Activated B cell treated with CpG ODN at 0.5 μM for 24 hours (primary cell): ENCODE measurements at places on chromosomes 5 and 9.

- no peak for DNase-seq
Measured at GRCh38 chr9:135342206-135343130, 137.1 kb upstream of the PPP1R26 start.

- DNase-seq, result no peak
Measured at GRCh38 chr5:105238561-105238960, 1676.0 kb upstream of the NUDT12 start.

GRCh38 chr9:109238125-109238524 lies 71.1 kb upstream of the FRRS1L start:
- no peak for DNase-seq

GRCh38 chr5:50359187-50359586 lies 81.9 kb downstream of the EMB start:
- DNase-seq, result no peak

DNA sequence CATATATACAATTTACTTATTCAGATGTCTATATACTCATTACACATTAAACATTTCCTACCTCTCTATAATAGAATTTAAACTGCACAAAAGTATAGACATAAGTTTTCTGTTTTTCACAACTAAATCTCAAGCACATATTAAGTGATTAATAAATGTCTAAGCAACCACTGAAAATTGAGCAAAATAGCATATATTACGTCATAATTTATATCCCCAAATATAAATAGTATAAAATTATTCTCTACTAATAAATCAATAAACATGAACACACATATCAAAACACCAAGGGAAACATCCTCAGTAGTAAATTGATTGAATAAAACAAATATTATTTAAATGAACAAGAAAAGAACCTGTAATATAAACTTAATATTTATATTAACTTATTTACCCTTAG lies 865.1 kb downstream of the CDH18 start:
- DNase-seq, result no peak

GRCh38 chr9:88106492-88106891 lies 31.8 kb downstream of the SPATA31C2 start:
- no peak for DNase-seq

GRCh38 chr9:96004379-96004778 lies 128.9 kb downstream of the ERCC6L2 start:
- DNase-seq, result no peak

DNA sequence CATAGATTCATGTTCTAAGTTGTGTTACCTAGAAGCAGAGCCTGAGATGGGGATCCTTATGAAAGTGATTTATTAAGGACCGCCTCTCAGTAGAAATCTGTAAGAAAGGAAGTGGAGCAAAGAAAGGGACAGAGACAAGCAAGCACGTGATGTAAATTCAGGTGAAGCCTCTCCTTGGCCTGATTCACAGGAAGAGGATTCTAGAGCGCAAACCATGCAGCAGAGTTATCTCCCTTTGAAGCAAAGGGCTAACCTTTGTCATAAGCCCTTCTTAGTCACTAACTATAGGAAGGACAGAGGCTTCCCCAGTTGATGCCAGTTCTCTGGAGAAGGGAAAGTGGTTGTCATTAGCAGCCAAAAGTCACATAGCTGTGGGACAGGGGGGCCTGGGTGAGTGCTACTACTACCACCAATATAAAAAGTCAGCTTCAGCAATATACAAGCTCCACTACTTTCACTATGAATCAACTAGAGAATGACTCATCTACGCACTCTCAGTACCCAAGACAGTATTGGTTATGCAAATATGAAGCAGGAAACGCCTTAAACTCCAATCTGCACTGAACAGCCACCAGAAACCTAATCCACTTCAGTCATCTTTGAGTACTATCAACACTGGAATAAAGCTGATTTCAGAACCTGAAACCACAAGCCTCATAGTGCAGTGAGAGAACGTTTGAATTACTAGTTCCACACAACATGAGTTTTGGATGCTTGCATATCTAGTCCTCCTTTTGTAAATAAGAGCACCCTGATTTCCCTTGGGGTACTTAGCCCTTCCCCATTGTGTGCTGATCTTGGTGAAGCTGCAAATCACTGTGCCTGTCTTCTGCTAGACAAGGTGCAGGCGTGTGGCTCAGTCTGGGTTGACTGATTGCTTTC lies 162.7 kb downstream of the ZNF608 start:
- peak; percentile 23 for DNase-seq

GRCh38 chr9:20028192-20028848 lies 239.5 kb upstream of the SLC24A2 start:
- no peak for DNase-seq
